NCI-H1092 treated with DMSO at 0.1 percent for 48 hours (cell line): ENCODE measurements at places on chromosomes 11 and 22.

GRCh38 chr11:20315800-20316199 is 47.7 kb upstream of the HTATIP2 start:
- DNase-seq, result no peak

DNA sequence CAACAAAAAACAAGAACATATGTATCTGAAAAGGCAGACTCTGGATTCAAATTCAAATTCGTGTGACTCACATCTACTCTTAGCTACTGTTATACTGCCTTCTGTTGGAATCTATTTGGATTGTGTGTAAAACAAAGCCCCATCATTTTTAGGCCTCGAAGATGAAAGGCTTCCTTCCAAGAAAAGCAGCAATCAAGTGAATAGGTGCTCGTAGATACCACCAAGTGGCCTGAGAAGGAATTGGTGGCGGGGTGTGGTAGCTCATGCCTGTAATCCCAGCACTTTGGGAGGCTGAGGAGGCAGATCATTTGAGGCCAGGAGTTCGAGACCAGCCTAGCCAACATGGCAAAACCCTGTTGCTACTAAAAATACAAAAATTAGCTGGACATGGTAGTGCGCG is 4.2 kb downstream of the GRAMD1B start:
- no peak for DNase-seq

DNA sequence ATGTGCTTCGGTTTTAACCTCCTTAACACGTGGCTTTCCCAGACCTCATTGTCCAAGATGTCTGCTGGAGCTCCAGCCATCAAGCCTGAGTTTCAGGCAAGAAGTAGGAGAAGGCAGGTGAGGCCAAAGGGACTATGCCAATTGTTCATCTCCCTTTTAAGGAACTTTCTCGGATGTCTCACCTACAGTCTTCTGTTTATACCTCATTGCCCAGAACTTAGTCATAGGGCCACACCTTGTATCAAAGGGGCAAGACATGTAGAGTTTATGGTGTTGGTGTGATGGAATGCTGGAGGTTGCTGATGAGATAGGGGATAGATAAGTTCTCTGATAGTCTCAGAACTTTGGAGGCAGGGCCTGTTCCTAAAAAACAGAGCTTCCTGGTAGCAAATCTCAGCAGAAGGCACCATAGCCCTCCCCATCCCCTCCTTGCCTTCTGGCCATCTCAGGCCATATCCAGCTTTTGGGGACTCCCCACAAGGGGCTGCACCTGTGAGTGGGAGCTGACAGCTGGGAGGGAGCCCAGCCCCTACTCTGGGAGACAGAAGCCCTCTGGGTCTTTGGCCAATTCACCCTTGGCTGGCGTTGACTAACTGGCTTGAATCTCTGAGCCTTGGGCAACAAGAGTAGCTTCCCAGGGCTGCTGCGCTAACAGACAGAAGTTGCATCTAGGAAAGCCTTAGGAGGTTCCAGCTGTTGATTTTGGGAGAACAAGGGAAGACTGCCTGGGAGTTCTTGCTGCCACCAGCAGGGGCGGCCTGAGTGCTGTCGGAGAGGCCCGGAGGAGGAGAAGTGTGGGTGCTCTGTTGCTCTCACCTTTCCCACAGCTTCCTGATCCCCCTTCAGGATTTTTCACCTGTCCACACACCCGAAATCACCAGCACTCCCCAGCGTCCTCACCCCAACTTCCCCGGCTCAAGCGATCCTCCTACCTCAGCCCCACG is 149.8 kb upstream of the THY1 start:
- no peak for DNase-seq

GRCh38 chr22:20843501-20843900 is 15.1 kb downstream of the PI4KA start:
- no peak for DNase-seq
